ENCODE measurements at places on chromosomes 12 and 14.
A peak's percentile ranks its signal among the peaks of the same experiment; 100 is the strongest.

DNA sequence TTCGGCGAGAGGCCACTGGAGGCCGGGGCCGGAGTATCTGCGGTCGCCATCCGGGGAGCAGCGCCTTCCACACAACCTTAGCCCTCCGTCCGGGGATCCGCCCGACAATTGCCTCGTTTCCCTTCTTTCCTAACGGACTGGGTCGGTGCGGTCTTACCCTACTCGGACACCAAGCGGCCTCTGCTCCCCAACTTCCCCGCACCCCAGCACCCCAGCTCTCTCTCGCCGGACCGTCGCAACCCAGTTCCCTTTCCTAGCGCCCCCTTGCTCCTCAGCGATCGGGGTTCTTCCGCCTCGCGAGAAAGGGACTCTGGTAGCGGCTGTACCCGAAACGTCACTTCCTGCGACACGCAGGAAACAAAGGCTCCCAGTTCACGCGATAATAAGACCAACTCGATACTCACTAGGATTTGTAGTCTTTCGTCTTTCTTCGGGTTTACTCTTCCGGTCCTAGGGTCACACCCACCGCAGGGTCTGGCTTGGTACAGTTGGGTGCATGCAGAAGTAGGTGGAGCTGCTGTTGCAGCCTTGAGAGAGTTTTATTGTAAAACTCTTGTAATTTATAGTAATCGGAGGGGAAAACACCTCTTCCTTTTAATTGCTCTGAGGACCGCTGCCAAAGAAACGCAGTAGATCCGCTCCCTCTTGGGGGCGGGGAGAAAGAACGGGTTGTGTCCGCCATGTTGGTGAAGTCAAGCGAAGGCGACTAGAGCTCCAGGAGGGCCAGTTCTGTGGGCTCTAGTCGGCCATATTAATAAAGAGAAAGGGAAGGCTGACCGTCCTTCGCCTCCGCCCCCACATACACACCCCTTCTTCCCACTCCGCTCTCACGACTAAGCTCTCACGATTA, at the start of the genes THAP2 and ZFC3H1:
THAP2 (plus strand) TSS at position 741 of the 850 bp plus-strand sequence. CDS start 209 bp downstream, outside the sequence.
ZFC3H1 (minus strand) TSS at position 288 of the 850 bp plus-strand sequence; CDS start at position 50, 238 bp downstream.
- peak; percentile 98 for DNase-seq

DNA sequence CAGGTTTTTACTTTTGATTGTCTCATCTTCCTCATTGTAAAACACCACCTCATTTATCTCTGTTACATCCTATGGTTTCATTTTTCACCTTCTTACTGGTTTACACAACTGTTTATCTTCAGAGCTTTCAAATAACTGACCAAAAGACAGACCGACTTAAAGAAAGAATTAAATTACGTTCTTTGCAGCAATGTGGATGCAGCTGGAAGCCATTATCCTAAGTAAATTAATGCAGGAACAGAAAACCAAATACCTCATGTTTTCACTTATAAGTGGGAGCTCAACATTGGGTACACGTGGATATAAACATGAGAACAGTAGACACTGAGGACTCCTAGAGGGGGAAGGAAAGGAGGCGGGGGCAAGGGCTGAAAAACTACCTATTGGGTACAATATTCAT, 729.0 kb upstream of the USP15 start:
- no peak for DNase-seq

DNA sequence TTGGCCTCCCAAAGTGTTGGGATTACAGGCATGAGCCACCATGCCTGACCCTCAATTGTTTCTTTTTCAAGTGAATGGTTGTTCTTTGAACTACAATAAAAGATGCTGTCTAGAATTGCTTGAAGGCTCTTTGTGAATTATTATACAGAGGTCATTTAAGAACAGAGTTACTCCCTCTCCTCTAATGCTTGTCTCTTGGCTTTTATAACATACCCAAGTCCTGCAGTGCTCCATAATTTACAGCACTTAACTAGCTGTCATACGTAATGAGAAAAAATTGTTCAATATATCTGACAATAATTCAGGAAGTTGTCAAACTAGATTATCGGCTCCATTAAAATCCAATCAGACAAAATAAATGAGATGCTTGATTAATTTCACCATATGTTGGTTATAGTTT, 823.0 kb upstream of the ATXN7L3B start:
- DNase-seq, result no peak

GRCh38 chr14:31992011-31992447, 85.1 kb upstream of the ARHGAP5 start:
- DNase-seq, result no peak

DNA sequence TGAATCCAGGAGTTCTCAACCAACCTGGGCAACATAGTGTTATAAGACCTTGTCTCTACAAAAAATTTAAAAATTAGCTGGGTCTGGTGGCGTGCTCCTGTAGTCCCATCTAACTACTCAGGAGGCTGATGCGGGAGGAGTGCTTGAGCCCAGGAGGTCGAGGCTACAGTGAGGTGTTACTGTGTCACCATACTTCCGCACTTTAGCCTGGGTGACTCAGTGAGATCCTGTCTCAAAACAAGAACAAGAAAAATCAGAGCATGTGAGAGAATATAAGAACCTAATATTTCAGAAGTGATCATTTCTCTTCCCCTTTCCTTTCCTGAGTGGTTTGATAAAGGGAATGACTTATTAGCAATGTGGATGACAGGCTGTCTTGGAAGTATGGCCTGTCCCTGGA, 9.5 kb downstream of the TRAF3 start:
- DNase-seq, result no peak

DNA sequence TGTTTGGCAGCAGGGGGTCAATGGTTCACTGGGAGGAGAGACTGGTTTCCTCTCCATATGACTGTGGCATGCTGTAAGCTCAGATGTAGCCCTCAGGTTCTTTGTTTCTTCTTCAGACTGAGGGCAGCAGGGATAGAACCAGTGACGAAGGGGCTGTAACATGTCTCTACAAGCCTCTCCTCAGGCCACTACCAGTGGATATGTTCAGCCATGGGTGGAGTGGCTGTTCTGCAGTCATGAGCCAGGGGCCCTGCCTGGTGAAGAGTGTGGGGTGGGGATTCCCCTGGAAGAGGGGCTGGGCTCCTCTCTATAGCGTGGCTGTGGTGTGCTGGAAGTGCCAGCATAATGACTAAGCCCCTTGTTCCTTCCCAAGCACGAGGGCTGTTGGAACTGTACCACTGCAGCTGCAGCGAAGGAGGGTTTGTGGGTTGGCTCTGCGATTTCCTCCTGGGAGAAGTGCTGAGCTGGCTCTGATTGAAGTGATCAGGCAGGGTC, 55.8 kb downstream of the CMAS start:
- peak; percentile 29 for DNase-seq

- peak; percentile 77 for DNase-seq
These were observed 3.4 kb upstream of the RNASE7 start for GRCh38 chr14:21038441-21039422.

- no peak for DNase-seq
These were observed 26.0 kb upstream of the RIMBP2 start for GRCh38 chr12:130742112-130742511.

DNA sequence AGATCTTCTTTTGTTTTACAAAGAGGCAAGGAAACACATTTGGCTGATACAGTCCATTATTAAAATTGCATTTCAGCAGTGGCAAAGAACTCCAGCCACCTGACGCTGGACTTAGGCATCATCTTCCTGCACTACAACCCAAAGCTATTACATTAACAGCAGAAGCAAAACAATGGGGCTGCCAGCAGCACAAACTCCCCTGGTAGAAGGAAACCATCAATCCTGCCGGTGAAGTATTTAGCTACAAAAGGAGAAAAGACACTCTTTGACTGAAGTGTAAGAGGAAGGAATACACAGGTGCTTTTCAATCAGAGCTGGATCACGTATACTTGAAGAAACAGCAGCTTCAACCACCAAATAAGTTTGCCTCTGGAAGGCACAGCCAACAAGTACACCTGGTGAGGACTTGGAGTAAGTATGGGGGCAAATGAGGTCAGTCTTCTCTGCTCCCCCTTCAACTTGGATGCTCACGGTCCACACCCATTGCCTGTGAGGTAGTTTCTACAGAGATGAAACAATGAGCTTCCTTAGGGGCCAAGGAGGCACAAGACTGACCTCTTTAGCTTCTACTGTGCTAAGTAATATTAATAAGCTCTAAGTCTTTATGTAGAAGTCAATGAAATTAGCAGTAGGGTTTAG, 125.9 kb upstream of the FOXN3 start:
- no peak for DNase-seq

GRCh38 chr14:50008562-50008961, 107.8 kb downstream of the VCPKMT start:
- DNase-seq, result no peak

- no peak for DNase-seq
These were observed 17.8 kb upstream of the BCL7A start for GRCh38 chr12:122003651-122004611.

- no peak for DNase-seq
These were observed 295.1 kb upstream of the ATP2B1 start for GRCh38 chr12:90003688-90004087.

DNA sequence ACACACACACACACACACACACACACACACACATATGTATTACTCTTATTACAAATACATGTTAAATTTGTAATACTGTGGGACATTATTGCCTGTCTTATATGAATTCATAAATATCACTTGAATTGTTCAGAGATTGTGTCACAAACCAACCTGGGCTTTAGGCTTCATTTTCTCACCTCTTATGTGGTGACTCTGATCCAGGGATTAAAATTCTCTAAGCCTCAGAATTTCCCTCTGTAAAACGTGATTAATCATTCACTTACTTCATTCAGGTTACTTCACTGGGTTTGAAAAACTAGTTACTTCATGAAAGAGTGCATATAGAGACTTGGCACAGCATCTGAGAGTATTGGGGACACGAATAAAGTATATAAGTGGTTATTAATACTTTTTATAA, 240.3 kb upstream of the PDZRN4 start:
- no peak for DNase-seq

GRCh38 chr12:103901518-103902173, 28.6 kb upstream of the HSP90B1 start:
- no peak for DNase-seq

DNA sequence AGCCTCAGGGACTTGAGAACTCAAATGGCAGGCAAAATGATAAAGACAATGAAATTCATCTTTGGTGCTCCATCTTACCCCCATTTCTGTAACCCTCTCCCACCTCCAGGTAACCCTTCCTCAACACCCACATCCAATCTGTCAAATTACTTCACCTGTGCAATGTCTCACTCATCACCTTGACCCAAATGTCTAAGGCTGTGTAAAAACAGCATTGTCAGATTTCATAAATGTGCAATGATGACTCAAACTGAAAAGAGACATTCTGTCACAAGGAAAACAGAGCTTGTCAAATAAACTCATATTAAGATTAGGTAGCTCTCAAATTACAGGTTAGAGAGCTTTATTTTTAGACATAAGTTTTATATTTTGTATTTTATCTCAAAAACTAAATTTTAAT, 19.9 kb upstream of the COCH start:
- DNase-seq, result no peak

DNA sequence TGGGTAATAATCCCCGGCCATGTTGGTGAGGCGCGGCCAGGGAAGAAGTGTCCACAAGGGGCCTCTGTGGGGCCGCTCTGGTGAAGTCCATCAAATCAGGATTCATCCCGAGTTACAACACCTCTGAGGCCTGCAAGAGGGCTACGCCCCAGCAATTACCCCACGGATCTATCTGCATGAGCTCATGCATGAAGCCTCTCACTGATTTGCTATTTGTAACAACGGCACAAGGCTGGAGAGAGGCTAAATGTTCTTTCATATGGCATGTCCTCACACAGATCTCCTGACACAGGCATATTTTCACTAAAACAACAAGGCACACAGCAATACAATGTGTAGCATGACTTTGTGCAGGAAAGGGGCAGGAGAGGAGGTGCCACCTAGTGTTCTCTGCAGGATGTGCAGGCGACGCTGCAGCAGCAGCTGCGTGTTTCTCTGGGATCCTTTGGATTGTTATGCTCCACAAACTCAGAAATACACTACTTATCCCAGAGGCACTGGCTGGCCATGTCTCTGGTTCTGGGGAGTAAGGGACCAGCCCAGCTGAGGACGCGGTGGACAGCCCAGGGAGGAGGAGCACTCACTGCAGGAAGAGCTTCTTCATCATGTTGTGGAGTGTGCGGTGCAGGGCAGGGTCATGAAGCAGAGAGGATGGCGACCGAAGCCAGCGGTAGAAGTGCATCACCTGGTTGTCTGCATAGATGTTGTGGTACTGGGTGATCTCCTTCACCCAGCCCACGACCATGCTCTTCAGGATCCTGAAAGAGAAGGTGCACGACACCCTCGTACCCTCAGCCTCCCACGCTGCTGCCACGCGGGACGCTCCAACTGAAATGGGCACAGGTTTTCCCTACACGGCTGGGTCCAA, 20.2 kb downstream of the P2RX2 start:
- DNase-seq, result no peak

DNA sequence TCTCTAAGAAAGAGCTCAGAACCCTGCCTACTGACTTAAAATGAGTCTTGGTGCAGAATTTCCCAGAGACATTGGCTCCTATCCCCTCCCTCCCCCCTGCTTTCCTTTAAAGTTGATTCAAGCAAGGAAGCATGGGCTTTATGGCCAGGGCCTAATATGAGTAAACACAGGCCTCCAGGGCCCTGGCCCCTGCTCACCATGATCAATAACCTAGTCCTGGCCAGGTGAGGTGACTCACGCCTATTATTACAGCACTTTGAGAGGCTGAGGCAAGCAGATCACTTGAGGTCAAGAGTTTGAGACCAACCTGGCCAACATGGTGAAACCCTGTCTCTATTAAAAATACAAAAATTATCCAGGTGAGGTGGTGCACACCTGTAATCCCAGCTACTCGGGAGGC, 165.1 kb upstream of the TMCC3 start:
- no peak for DNase-seq

- no peak for DNase-seq
These were observed 56.7 kb downstream of the MSRB3 start for GRCh38 chr12:65335021-65335714.

- no peak for DNase-seq
These were observed 7.7 kb downstream of the PPP1R3E start for GRCh38 chr14:23294734-23295561.

- no peak for DNase-seq
These were observed 207.9 kb downstream of the TTC7B start for GRCh38 chr14:90608281-90608680.

DNA sequence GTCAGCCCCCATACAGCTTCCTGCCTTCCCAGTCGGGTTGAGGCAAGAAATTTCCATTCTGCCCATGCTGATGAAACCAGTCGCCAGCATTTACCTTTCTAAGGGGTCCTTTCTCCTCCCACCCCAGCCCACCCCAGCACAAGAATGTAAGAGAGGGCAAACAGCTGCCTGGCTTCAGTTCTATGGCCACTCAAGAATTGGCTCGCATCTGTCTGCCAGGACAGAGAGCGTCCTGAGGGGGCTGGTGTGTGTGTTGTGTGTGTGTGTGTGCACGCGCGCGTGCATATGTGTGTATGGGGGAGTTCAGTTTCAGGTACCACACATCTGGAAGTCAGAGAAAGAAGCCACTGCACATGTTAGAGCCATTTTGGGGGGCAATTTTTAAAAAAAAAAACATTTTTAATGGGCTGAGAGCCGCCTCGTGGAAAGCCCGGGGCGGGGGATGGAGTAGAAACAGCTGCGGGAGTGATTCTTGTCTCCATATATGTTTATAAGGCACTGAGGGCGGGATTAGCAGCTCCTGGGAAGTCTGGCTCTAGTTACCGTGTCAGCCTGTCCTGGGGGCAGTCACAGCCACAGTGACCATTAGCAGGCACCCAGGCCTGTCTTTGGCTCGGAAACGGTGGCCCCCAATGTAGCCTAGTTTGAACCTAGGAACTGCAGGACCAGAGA, at the start of gene WNT5B:
WNT5B (plus strand) TSS at position 566 of the 672 bp plus-strand sequence. CDS start 2,124 bp downstream, outside the sequence.
- DNase-seq, result no peak

GRCh38 chr14:53569446-53569845, 387.2 kb downstream of the BMP4 start:
- no peak for DNase-seq

All from dorsolateral prefrontal cortex (tissue), 122 donors.